ENCODE measurements at places on chromosomes 1 and 21.

DNA sequence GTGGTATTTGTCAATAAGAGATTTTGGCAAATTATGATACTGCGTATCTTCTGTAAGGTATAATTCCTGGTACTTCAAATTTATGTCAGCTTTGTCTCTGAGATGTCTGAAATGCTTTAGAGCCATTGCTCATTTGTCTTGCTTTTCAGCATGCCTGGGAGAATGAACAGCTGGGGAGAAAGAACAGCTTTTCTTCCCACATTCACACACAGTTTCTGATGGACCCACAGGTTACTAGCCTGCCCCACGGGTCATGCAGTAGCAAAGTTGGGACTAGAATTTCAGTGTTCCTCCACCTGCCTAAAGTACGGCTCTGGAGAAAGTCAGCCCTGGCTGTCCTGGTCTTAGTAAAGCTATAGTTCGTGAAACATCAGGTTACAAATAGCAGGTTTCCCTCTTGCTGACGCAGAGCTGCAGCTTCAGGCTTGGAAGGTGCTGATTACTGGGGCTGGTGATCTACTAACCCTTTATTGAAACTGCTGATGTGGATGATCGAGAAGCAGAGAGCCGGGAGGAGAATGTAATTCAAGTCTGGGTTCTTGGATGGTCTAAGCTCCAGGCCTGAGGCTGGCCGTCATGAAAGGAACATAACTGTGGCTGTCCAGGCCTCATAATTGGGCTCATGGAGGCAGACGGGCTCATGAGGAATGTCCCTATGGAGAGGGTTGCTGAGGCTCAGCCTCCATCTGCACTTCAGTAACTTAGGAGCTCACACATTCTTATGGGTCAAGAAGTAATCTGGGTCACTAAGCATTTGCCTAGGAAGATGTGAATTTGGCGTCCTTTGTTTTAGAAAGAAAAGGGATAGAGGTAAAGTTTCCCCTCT is 12.4 kb downstream of the GALNT2 start:
- DNase-seq, result no peak

DNA sequence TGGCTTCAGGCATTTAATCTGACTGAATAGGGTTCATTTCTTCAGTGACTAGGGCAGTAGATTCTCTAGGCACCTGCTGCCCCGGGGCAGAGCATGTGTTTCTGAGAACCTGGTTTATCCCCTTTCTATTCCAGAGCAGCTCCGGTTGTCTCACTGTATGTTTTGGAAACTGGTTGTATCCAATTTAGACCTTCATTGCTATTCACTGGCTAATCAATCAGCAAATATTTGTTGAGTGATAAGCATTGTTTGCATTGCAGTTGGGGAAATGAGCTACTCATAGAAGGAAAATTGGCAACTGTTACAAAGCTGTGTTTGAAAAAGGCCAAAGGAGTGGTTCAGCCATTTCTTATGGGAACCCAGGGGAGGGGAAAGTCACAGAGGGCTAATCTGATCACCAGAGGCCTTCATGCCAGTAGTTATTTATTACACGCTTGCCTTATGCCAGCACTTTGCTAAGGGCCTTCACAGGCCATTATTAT is 2.9 kb downstream of the QSOX1 start:
- DNase-seq, result no peak

DNA sequence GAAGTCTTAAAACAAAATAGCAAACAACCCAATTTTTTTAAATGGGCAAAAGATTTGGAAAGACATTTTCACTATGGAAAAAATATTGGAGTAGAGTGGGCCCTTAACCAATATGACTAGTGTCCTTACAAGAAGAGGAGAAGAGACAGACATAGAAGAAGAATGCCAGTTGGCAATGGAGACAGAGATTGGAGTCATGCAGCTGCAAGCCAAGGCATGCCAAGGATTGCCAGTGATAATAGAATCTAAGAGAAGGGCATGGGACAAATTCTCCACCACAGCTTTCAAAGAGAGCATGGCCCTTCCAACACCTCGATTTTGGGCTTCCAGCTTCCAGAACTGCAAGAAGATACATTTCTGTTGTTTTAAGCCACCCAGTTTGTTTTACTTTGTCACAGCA is 92.7 kb downstream of the RGS2 start:
- no peak for DNase-seq

DNA sequence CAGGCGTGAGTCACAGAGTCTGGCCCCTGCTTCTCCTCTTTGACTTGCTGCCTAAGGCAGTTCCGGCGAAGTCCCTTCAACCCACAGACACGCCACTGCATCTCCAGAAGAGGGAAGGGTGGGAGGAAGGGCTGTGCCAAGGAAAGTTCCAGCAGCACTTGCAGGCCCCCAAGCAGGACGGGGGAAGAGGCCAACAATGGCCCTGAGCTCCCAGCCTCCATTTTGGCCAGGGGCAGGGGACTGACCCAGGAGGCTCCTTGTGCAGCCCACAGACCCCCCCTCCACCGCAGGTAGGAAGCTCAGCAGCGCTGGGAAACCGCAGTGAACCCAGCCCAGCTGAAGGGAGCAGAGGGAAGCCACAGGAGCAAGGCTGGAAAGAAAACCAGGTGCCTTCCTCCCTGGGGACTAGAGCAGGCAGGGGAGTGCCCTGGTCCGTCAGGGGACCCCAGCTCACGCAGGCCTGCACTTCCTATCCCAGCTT is 35.4 kb downstream of the ACOT7 start:
- no peak for DNase-seq

- no peak for DNase-seq
Observed at GRCh38 chr21:38384675-38385426, 113.4 kb downstream of the ERG start.

GRCh38 chr21:43210454-43211071 is 41.8 kb downstream of the CRYAA start:
- no peak for DNase-seq

DNA sequence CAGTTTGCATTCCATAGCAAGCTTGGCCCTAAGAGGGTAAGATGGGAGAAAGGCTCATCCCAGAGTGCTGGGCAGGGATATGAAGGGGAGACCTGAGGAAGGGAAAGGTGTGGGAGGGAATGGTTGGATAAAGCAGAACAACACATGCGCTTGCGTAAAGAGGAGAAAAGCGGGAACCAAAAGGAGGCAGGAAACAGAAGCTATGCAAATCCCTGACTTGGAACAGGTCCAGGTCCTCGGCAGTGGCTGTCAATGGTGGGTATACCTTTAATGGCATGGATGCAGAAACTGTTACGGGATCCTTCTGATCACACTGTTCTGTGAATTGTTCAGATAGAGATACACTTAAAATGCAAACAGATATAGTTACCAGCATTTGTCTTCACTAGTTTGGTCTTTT is 455.6 kb downstream of the SIPA1L2 start:
- no peak for DNase-seq
